ENCODE measurements at places on chromosomes 11 and 22. TPM values are rescaled to one million over a fixed set of nuclear protein-coding genes. Genes with fewer than 3 reads are reported as not detected.

LUZP2 gene
- not detected for total RNA-seq

MRPL11 gene
- 76.4 TPM for total RNA-seq

RAG2 gene
- not detected for total RNA-seq

KRTAP5-10 gene
- not detected for total RNA-seq

SNAP29 gene
- total RNA-seq: 29.6 TPM

B3GAT3 gene
- total RNA-seq: 63.4 TPM

TMEM45B gene
- total RNA-seq: 0.84 TPM

C11orf87 gene
- total RNA-seq: not detected

PLEKHA7 gene
- 3.5 TPM for total RNA-seq

KRTAP5-8 gene
- 0.17 TPM for total RNA-seq

Measured in activated CD4-positive, alpha-beta T cell treated with anti-CD3 and anti-CD28 coated beads, Interleukin-2, amount 10 ng/mL, durations not matched to agents 7 days and 5 days (primary cell).